ENCODE measurements at places on chromosomes 5 and 9.

DNA sequence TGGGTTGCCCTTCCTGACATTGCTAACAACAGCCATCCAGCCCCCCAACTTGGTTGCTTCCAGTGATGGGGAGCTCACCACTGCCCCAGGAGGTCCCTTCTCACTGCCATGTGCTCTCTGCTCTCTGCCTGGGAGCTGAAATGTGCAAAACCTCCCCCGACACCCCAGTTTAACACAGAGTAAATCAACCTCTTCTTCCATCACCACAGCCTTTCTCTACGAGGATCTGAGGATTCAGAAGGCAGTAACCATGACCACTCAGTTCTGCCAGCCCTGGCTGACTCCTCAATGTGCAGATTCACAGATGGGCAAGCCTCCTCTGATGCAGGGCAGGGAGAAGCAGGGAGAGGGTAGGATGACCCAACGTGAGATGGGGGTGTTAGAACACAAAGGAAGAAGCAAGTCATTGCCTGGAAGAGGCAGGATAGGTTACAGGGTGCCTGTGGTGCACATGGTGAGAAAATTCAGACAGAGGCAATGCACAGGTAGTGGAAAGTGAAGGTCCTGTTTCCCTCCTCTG is 185.0 kb downstream of the DAB2IP start:
- DNase-seq, result no peak

DNA sequence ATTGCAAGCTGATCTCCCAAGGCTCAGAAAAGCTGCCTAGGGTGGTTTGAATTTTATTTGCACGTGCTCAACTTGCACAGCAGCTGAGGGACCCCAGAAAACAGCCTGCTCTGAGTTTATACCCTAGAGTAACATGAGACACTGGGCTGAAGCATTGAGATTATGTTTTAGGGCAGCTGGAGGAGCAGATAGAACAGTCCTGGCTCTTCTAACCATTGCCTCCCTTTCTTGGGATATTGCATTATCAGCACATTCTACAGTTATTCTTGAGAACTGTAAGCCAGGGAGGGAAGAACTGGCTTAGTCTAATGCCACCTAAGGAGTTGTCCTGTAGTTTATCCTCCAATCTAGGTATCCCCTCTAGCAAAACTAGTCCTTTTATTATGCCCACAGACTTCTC is 10.3 kb downstream of the SMC2 start:
- DNase-seq, result no peak

DNA sequence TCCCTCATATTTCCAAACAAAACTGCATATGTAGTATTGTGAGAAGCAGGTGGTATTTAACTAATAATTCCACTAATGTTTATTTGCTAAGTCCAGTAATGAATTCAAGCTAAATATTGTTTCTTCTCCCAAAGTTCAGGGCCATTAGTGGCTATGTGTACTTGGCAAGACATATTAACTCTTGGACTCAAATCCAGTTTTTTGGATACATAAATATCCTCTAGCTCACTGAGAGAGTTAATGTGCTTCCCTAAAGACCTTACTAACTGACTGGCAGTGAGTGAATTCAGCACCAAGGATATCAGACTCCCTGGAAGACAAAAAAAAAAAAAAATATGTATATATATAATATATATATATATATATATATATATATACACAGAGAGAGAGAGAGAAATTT is 214.1 kb downstream of the RAB3C start:
- DNase-seq, result no peak

- DNase-seq, result peak; percentile 45
Observed at GRCh38 chr9:120846906-120847305, 4.2 kb upstream of the PSMD5 start.

- DNase-seq, result peak; percentile 80
Observed at GRCh38 chr5:151671950-151672349, 14.8 kb downstream of the SPARC start.

All from iris pigment epithelial cell (primary cell).